ENCODE measurements at places on chromosomes 3 and 15. TPM values are rescaled to one million over a fixed set of nuclear protein-coding genes. Genes with fewer than 3 reads are reported as not detected.
A peak's percentile ranks its signal among the peaks of the same experiment; 100 is the strongest.

- DNase-seq, result peak; percentile 75
These were observed 15.4 kb upstream of the CSPG4 start for GRCh38 chr15:75727851-75728715.

GRCh38 chr3:72341920-72342319 lies 506.3 kb downstream of the SHQ1 start:
- peak; percentile 55 for DNase-seq

DNA sequence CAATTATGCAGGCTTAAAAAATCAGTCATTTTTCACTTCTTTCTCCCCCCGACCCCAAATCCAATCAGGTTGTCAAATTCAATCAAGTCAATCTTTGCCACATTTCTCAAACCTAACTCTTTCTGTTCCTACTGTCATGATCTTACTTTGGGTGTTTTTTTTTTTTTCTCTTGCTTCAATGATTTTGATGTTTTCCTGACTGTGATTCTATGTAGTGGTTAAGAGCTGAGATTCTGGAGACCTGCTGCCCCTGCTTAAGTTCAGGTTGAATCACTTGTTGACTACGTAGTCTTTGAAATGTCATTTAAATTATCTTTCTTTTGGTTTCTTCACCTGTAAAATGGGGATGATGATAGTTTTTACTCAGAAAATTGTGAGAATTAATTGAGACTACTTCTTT lies 117.5 kb downstream of the TPRG1 start:
- DNase-seq, result no peak

- DNase-seq, result no peak
These were observed 46.5 kb downstream of the LPP start for GRCh38 chr3:188200481-188200880.

DNA sequence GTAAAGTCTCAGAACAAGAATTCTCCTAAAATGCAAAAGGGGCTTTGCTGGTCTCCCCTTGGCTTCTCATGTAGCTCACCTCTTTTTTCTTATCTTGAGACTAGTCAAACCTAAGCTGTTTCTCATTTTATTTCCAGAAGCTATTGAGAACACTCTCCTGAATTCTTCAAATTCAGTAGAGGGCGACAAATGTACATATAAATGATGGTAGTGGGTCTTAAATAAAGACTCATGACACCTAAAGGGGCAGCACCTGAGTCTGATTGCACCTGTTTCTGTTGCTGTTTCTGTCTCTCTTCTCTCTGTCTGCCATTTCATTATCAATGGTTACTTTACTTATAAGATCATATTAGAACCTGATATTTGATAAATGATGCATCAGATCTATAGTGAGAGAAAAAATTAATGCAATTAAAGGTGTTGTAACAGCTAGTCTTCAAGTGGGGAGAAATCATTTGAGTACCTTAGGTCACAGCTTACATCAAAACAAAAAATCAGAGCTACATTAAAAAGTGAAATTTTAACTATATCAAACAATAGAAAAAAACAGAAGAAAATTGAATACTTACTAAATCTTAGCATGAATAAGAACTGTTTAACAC lies 7.0 kb downstream of the ADIPOQ start:
- no peak for DNase-seq

- DNase-seq, result no peak
These were observed 67.3 kb downstream of the P2RY1 start for GRCh38 chr3:152902141-152902669.

- DNase-seq, result no peak
These were observed 2.5 kb upstream of the RFTN1 start for GRCh38 chr3:16515885-16516420.

DNA sequence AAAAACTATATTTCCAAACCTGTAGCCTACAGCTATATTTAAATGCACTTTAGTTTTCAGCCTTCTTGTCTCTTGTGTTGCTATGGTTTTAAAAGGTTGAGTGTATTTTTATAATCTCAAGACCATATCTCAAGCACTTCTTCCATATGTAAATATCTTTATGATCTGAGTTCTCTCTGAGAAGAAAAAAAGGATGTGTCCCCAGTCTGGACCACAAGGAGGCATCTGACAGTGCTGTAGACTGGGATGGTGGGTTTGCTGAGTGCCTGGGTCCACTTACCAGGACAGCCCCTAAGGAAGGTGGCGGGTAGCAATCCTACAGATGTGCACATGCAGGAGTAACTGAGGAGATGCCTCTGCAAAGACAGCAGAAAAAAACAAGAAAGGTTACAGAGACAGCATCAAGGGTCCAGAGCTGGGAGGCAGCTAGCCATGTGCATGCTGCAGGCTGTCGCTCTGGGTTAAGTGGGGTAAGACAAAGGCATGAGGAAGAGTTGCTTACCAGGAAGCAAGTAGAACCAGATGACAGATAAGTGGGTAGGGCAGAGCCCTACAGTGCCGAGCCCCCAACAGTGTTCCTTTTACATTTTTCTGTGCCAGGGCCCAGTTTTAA lies 70.6 kb upstream of the SNRK start:
- no peak for DNase-seq

DNA sequence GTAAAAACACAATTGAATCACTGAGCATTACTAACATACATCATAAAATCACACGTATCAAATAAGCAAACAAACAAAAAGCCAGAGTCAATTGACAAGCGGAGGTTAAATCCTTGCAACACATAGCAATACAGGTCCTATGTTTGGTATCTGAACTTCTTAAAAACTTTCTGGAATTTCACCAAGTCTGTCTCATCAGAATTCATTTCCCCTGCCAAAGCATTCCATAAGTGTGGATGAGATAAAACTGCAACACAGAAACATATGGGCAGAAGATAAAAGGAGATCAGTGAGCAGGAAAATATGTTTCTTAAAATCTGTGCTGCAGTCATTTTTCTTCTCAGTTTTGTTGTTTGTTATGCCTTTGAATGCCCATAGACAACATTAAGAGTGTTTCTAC lies 1155.5 kb downstream of the TBL1XR1 start:
- no peak for DNase-seq

DNA sequence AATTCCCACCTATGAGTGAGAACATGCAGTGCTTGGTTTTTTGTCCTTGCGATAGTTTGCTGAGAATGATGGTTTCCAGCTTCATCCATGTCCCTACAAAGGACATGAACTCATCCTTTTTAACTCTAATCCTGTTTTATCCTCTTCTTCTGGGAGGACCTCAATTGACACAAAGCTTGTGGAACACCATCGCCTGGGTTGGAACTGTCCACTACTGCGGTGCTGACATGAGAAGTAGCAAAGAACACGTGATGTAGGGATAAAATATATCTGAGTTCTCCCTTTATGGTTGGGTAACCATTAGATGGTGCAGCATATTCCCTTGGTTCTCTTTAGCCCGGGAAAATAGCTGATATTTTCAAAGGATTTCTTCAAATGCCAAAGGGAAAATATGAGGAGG lies 105.3 kb upstream of the TOPAZ1 start:
- DNase-seq, result no peak

GRCh38 chr3:153127788-153128187 lies 34.2 kb upstream of the RAP2B start:
- no peak for DNase-seq

DNA sequence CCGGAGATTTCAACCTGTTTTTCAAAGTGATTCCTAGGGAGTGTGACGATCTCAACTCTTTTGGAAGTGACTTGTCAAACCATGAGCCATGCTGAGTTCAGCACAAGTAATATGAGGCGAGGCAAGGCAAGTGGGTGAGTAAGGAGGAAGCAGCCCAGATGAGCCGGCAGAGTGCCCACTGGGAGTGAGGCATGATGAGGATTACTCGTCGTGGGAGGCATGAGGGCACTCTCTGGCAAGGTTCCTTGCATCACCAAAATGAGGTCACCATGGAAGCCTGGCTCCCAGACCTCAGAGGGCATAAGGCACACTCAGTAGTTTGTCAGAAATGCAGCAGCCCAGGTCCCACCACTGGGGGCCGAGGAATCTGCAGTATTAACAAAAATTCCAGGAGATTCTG lies 636.1 kb downstream of the MAGI1 start:
- peak; percentile 82 for DNase-seq

TMOD2 gene
- total RNA-seq, result 17.8 TPM

ISLR2 gene
- total RNA-seq, result 1.2 TPM

All from aorta (tissue), 5 donors.